ENCODE measurements at places on chromosomes 5 and 9.

- no peak for DNase-seq
Measured at GRCh38 chr9:105067895-105068580, 140.1 kb upstream of the ABCA1 start.

DNA sequence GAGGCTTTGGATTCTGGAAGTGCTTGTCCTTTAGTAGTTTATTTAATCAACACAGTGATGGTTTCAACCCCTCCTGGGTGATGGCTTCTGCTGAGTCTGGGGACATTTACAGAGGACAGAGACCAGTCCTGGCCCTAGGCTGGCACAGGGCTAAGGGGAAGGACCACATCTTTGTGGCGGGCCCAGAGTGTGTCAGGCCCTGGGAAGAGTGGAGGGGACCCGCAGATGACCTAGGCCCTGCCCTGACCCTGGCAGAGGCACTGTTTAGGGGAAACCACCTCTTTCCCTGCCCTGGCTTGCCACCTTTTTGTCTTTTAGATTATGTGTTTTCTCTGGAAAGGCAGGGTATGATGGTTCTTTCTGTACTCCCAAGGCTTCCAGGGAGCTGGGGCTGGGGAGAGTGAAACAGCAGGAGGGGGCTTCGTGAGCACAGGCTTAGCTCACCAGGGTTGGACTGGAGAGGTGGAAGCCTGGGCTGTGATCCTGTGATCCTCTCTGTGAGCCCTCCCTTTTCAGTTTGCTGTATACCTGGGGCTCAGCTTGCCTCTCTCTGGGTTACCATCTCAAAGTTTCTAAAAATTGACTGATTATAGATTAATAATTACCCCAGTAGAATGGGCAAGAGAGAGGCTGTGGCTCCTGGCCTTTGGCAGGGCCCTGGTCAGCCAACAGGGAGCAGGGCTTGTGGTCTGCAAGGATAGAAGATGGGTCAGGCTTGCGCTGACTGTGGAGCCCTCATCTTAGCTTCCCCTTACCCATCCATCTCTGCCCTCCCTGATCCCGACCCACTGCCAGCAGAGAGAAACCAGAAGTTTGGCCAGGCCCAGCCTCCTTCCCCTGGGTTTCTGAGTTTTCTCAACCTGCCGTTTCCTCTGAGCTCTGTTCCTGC is 1.7 kb upstream of the SYNPO start:
- DNase-seq, result no peak

DNA sequence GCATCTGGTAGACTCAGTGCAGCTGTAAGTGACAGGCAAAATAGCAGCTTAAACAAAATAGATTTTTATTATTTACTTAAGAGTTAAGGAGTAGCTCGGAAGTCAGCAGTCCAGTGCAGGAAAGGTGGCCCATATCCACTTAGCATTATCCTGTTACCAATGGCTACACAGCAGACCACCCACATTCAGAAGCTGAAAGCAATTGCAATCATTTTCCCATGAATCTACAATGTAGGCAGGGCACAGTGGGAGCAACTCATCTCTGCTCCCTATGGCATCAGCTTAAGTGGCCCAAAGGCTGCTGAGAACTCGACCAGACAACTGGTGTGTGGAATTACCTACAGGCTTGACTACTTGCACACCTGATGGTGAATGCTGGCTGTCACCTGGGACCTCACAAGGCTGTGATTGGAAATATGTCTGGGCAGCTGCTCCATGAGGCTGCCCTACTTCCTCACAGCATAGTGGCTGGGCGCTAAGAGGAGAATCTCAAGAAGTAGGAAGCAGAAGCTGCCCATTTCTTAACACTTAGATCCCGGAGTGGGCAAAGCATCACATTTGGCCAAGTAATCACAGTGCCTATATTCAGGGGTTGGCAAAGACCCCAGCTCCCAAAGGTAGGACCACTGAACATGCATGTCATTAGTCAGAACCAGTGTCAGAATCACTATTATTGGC is 56.4 kb downstream of the SNX18 start:
- no peak for DNase-seq

DNA sequence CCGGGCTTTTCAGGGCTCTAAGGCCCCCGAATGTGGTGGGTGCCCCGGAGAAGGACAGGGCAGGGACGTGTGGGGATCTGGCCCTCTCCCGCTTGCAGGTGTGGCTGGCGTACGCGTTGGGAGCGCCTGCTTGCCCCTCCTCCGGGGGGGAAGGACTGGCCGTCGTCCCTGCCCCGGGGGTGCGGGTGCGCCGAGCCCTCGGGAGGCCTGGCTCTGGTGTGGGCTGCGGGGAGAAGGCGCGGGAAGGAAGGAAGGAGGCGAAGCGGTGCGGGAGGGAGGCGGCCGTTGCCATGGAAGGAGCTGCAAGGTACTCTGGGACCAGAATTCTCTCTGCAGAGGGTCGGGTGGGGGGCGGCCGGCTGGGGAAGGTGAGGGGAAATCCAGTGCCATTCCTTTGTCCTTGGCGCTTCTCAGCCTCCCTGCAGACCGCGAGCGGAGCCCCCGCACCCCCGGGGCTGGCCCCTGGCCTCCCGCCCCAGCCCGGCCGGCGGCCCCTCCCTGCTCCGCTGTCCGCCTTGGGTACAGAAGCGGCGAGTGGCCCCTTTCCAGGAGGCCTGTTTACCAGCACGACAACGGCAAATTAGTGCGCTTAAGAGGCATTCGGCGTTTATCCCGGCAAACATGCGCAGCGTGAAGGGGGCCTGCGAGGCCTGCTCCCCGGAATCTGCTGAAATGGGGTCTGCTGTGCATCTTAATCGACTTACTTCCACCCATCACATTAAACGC is 67.1 kb upstream of the UNC5A start:
- DNase-seq, result no peak

DNA sequence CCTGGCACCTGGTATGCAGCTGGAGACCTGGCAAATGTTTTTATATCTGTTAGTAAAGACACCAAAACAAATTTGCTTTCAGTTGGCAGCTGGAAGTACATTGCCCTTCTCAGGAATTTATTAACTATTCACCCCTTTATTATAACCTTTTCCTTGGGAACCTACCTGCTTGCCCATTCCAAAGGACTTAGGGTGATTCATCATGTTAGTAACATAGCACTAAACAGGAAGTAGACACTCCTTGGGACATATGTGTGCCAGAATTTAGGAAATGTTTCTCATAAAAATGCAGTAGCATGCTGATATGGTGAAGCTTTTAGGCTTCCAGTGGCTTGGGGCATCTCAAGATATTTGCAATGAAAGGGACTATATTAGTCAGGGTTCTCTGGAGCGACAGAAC is 184.2 kb downstream of the DMAC1 start:
- no peak for DNase-seq

GRCh38 chr9:28624771-28625170 is 1051.5 kb upstream of the C9orf72 start:
- no peak for DNase-seq

All from CD4-positive, alpha-beta T cell treated with Interferon gamma for 1 hour (primary cell).